ENCODE measurements at places on chromosomes 16 and 17. TPM values are rescaled to one million over a fixed set of nuclear protein-coding genes. Genes with fewer than 3 reads are reported as not detected.
A peak's percentile ranks its signal among the peaks of the same experiment; 100 is the strongest.

DNA sequence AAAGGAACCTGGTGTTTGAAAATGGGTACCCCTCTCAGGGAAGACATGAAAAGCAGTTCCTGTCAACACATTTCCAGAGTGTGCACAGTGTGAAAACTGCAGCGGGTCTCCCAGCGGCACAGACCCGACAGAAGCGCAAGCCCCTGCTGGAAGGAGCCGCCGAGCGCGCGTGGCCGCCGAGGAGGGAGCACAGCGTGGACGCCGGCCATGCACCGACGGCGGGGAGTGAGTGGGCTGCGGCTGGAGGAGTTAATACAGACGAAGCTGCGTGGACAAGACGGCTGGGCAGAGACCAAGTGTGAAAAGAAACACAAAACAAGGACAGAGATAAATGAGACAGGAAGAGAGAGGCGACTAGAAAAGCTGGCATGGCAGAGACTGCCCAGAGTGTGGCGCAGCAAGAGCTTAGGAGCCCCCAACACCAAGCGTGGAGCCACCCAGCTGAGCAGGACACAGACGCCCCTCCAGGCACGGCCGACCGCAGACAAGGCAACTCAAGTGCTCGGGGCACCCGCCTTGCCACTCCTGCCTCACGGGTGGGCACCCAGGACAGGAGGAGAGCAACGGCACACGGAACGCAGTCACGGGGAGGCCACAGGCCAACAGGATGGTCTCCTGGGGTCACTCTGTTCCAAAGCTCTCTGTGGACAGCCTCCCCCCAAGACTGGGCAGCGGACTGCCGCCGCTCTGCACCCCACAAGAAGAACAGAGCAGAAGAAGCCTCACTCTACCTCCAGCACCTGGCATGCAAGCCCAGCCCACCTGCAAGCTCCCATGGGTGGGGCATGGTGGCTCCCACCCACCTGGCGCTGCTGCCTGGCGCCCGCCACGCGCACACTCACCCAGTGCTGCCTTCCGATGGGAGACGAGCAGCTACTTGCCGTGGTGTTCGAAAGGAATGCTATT is 16.5 kb downstream of the SLC16A3 start:
- H3K4me1 ChIP-seq: peaks cover 33% of the 10 kb centered on the region
- no peak overlapping the region for H3K27ac ChIP-seq
- H3K27me3 ChIP-seq: no peaks in the 10 kb centered on the region
- peaks cover 38% of the 10 kb centered on the region for H3K36me3 ChIP-seq

- H3K27me3 ChIP-seq: peaks cover 33% of the 10 kb centered on the region
- no peak overlapping the region for H3K27ac ChIP-seq
- DNase-seq: no peak
- H3K4me3 ChIP-seq: peak overlapping the region; percentile 67
- H3K36me3 ChIP-seq: no peaks in the 10 kb centered on the region
- H3K4me1 ChIP-seq: peaks cover 21% of the 10 kb centered on the region
These were observed 1.9 kb downstream of the NTN3 start for GRCh38 chr16:2472885-2473445.

- H3K36me3 ChIP-seq: peaks cover 5% of the 10 kb centered on the region
- DNase-seq: no peak
- no peaks in the 10 kb centered on the region for H3K27me3 ChIP-seq
- no peak overlapping the region for H3K4me3 ChIP-seq
These were observed 22.5 kb upstream of the NSMCE1 start for GRCh38 chr16:27291106-27291505.

The PRSS8 gene
- not detected for total RNA-seq

GRCh38 chr17:60249290-60249826 is 99.6 kb downstream of the CA4 start:
- no peak for DNase-seq
- H3K36me3 ChIP-seq: peaks cover 12% of the 10 kb centered on the region
- no peaks in the 10 kb centered on the region for H3K27me3 ChIP-seq
- no peak overlapping the region for H3K27ac ChIP-seq
- H3K4me3 ChIP-seq: no peak overlapping the region

DNA sequence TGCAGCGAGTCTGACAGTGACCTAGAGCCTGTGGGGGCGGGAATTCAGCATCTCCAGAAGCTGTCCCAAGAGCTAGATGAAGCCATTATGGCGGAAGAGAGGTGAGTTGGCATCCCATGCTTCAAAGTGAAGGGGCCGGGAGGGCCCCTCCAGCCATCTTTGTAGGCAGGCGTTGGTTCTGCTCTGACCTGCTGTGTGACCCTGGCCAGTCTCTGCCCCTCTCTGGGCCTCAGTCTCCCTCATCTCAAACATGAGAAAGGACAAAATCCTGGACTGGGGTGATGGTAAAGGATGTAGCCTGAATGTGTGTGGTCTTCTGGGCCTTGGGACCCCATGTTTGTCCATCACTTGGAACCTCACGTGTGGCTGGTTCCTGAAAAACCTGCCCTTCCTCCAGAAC is 5.1 kb downstream of the PIMREG start:
- no peak for DNase-seq
- no peak overlapping the region for H3K27ac ChIP-seq
- no peaks in the 10 kb centered on the region for H3K36me3 ChIP-seq
- no peak overlapping the region for H3K4me3 ChIP-seq
- H3K4me1 ChIP-seq: peaks cover 4% of the 10 kb centered on the region

GRCh38 chr17:49776551-49777300 is 11.8 kb upstream of the KAT7 start:
- no peak overlapping the region for H3K27ac ChIP-seq
- H3K4me1 ChIP-seq: no peaks in the 10 kb centered on the region
- DNase-seq: no peak
- H3K4me3 ChIP-seq: no peak overlapping the region
- no peaks in the 10 kb centered on the region for H3K36me3 ChIP-seq

The TCAP gene
- total RNA-seq: 0.74 TPM

The MMP15 gene
- total RNA-seq: 0.24 TPM

GRCh38 chr17:82957469-82957795 is 117.6 kb upstream of the ZNF750 start:
- no peaks in the 10 kb centered on the region for H3K27me3 ChIP-seq
- H3K36me3 ChIP-seq: peaks cover 34% of the 10 kb centered on the region
- DNase-seq: no peak

DNA sequence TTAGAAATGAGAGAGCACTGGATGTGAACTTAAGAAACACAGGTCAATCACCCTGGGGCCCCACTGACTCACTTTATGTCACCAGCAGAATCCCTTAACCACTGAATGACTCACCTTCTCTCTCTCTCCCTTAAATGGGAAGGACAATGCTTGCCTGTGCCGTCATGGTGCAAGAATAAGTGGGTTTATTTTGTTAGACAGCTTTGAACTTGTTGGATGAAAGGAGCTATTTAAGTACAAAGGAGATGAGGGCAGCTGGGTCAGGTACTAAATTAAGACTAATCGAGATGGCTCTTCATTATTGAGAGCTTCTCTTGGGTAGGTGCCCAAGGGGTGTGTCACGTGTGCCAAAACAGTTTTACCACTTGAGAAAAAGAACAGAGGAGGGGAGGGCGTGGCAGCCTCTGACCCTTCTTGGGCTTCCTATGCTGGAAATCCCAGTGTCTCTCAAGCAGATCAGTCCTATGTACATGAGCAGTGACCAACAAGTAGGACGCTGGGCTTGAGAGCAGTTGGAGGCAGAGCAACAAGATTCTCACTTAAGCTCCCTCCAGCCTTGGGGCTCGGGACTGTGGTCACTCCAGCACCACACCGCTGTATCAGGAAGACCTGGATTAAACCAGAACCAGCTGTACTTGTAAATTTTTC is 6.7 kb upstream of the KRT31 start:
- H3K27ac ChIP-seq: peak overlapping the region; percentile 79
- DNase-seq: peak; percentile 85
- peaks cover 47% of the 10 kb centered on the region for H3K4me1 ChIP-seq
- no peak overlapping the region for H3K4me3 ChIP-seq
- no peaks in the 10 kb centered on the region for H3K36me3 ChIP-seq
- no peaks in the 10 kb centered on the region for H3K27me3 ChIP-seq

GRCh38 chr17:67602974-67603373 is 114.8 kb upstream of the NOL11 start:
- H3K36me3 ChIP-seq: no peaks in the 10 kb centered on the region
- H3K4me1 ChIP-seq: peaks cover 14% of the 10 kb centered on the region
- H3K27me3 ChIP-seq: no peaks in the 10 kb centered on the region
- no peak overlapping the region for H3K4me3 ChIP-seq

The SLC6A2 gene
- total RNA-seq: not detected

DNA sequence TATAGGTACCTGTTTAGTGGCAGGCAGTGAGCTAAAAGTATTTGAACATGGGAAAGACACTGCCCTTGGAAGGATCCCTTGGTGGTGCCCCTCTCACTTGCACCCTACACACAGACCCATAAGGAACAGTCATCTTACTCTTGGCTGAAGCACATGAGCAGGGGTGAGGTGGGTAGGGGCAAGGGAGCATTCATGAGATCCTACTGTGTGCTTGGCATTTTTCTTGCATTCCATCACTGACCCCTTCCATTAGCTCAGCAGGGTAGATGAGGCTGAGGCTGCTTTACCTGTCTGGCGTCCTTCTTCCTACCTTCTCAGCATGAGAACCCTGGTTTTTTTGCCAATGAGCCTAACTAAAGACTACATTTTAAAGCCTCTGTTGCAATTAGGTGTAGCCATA is 48.3 kb downstream of the CCT6B start:
- no peak overlapping the region for H3K4me3 ChIP-seq
- no peak for DNase-seq
- H3K27me3 ChIP-seq: no peaks in the 10 kb centered on the region
- H3K4me1 ChIP-seq: no peaks in the 10 kb centered on the region
- H3K27ac ChIP-seq: no peak overlapping the region

GRCh38 chr17:12599186-12599920 is 66.3 kb upstream of the MYOCD start:
- no peak overlapping the region for H3K27ac ChIP-seq
- DNase-seq: no peak
- no peak overlapping the region for H3K4me3 ChIP-seq
- peaks cover 4% of the 10 kb centered on the region for H3K27me3 ChIP-seq
- H3K36me3 ChIP-seq: no peaks in the 10 kb centered on the region

DNA sequence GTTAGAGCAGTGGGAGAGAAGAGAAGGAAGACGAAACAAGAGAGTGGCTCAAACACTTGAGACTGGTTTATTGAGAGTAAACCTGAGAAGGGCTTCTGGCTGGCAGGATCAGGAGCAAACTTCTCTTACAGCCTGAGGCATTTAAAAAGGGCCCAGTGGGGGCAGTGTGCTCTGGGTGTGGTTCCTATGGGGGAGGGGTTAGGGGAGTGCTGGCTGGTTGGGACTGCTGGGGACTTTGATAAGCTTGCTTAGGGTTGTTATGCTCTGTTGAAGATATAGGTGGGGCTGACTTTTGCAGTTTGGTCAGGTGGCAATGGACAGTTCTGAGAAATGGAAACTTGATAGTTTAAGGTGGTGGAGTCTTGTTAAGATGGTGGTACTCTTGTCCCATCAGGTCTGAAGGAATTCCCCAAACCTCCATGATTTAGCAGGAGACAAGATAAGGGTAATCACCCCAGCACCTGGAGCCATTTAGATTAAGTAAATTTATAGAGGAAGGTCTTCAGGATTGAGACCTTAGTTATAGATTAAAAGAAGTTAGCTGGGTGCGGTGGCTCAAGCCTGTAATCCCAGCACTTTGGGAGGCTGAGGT is 79.3 kb downstream of the EMP2 start:
- no peaks in the 10 kb centered on the region for H3K27me3 ChIP-seq
- no peaks in the 10 kb centered on the region for H3K36me3 ChIP-seq
- peak; percentile 14 for DNase-seq
- peaks cover 2% of the 10 kb centered on the region for H3K4me1 ChIP-seq

The TBC1D3B gene
- 1.8 TPM for total RNA-seq

The KCNH6 gene
- total RNA-seq: not detected

- no peak overlapping the region for H3K4me3 ChIP-seq
- no peaks in the 10 kb centered on the region for H3K27me3 ChIP-seq
- no peak for DNase-seq
- H3K4me1 ChIP-seq: peaks cover 81% of the 10 kb centered on the region
- H3K27ac ChIP-seq: peak overlapping the region; percentile 1
These were observed 16.6 kb downstream of the MAP3K14 start for GRCh38 chr17:45300060-45300751.

- peaks cover 18% of the 10 kb centered on the region for H3K36me3 ChIP-seq
- no peak overlapping the region for H3K4me3 ChIP-seq
- no peak for DNase-seq
- no peaks in the 10 kb centered on the region for H3K27me3 ChIP-seq
- no peak overlapping the region for H3K27ac ChIP-seq
These were observed 101.2 kb downstream of the MRTFB start for GRCh38 chr16:14172200-14172809.

All from activated naive CD4-positive, alpha-beta T cell treated with anti-CD3 and anti-CD28 coated beads for 36 hours (primary cell).